ENCODE measurements at places on chromosomes 4 and X.

DNA sequence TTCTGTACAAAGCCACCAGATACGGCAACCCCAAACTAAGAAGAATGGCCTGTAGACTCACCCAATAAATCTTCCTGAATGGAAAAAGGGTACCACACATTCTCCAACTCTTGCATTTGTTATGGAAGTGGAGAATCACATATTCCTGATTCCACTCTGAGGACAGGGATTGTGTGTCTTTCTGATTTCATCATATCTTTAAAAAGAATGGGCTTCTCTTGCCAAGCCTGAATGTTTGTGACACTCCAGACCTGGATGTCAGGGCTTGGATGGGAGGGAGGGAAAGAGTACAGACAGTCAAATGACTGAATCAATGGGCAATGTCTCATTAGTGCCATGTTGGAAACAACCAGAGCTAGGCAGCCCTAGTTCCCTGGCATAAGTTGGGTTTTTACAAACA is 77.4 kb downstream of the PLAC1 start:
- no peak for DNase-seq

DNA sequence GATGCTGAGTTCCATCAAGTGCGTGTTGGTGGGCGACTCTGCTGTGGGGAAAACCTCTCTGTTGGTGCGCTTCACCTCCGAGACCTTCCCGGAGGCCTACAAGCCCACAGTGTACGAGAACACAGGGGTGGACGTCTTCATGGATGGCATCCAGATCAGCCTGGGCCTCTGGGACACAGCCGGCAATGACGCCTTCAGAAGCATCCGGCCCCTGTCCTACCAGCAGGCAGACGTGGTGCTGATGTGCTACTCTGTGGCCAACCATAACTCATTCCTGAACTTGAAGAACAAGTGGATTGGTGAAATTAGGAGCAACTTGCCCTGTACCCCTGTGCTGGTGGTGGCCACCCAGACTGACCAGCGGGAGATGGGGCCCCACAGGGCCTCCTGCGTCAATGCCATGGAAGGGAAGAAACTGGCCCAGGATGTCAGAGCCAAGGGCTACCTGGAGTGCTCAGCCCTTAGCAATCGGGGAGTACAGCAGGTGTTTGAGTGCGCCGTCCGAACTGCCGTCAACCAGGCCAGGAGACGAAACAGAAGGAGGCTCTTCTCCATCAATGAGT is 46.6 kb downstream of the RHOH start:
- DNase-seq: no peak

GRCh38 chr4:134202166-134202956 is 772 bp upstream of the PABPC4L start:
- DNase-seq: no peak

- DNase-seq: no peak
Measured at GRCh38 chr4:98679738-98680137, 21.3 kb upstream of the TSPAN5 start.

DNA sequence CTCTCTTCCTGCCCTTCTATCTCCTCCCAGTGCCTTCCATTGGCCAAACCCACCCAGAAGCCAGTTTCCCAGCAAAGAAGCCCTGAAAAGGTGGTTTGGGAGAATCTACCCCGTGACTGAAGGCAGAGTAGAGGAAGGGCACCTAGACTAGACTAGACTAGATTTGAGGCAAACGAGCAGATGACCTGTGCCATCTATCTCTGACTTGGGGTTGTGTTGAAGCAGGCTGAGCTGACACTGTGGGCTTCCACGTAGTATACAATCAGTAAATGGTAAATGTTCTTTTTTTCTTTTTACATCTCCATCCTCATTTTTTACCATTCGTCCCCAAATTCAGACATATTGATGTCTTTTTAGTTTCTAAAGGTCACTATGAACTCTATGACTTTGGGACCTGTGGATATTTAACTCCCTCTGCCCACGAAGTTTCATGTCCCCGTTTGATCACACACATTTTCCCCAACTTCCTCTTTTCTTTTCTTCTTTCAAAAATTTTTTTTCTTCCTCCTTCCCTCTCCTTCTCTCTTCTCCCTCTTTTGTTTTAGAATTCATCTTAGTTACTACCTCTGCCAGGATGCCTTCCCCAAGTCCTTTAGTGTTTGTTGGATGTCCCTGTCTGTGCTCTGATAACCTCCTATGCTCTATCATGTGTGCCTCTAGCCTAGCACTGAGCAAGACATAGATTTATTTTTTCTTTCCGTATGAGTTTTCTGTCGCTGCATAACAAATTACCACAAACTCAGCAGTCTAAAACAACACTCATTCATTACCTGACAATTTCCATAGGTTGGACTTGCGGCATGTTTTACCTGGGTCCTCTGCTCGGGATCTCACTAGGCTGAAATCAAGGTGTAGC is 6.2 kb upstream of the AFF1 start:
- no peak for DNase-seq

DNA sequence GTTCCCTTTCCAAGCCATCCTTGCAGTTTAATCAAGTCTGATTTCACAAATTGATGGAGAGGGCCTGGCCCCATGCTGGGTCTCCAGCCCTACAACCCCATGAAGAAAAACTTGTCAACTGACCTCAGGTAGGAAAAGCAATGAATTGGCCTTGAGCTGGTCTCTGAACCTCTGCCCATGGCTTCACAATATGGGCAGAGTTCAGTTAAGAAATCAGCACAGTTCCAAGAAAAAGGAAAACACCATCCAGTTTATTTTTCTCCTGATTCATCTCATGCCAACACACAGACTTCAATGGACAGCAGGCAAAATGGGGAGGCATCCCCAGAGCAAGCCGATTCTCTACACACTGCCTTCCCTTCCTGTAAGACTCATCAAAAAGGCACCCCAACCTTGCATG is 3.3 kb downstream of the RIPPLY1 start:
- no peak for DNase-seq

DNA sequence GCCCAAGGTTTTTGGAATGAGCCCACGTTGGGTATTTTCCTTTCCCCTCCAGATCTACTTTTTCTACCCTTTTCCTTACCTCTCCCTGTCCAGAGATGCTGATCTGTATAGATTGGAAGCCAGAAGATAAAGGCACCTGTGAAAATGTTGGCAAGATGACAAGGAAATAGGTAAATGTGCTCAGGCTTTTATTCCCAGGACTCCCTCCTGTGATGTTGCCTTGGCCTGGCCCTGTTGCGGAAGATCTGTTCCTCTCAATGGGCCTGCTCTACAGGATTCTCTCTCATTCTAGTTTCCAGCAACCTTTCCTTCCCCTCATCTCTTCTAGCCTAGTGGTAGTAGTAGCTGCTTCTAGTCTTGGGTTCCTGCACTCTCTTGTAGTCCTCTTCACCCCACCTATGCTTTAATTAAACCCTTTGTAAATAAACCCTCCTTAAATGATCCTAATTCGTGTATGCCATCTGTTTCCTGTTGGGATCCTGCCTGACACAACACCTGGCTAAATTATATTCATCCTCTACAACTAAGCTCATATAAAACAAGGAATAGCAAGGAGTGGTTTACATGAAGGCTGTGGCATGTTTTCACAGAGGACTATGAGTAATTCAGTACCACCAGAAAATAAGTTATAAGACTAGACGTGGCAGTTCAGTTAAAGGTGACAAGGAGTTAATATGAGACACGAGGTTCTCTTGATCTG is 95.7 kb upstream of the MAOA start:
- no peak for DNase-seq

DNA sequence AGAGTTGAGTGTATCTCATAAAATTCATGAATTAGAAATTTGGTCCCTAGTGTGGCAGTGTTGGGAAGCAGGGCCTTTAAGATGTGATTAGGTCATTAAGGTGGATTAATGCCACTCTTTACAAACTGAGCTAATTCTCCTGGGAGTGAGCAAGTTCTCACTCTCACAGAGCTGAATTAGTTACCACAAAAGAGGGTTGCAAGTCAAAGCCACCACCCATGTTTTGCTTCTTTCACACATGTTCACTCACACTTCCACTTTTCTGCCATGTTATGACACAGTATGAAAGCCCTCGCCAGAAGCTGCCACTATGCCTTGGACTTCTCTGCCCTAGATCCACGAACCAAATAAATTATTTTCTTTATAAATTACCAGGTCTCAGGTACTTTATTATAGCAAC is 332.1 kb downstream of the ARAP2 start:
- no peak for DNase-seq

DNA sequence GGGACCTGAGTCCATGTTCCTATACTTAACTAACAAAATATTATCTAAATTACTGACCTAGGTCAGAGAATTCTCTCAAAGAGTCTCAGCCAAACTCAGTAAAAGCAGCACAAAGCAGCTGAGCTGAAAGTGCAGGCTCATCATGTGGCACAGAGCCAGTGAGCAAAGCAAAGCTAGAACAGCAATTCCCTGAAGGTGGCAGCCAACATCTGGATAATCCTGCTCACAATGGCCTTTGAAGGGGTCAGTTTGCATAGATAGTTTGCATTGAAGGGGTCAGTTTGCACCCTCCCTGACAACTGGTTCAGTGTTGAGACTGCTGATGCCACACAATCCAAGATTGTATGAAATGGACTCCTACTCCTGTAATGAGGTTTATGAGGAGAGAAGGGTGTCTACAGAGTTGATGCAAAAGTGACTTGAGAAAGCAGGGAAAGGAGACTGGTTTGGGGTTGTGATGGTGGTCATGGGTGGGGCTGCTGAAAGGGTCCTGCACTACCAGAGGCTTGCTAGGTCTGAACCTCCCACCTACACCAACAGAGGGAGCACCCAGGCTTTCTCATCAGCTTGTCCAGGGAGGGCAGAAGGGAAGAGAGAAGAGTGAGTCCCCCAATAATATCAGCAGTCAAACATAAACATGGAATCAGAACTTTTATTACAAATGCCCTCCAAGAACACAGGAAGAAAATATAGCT is 39.7 kb downstream of the TRIM61 start:
- DNase-seq: no peak

GRCh38 chr4:75849461-75849860 is 52.8 kb downstream of the PPEF2 start:
- DNase-seq: no peak

- no peak for DNase-seq
Measured at GRCh38 chr4:149029056-149029651, 586.9 kb upstream of the NR3C2 start.

- DNase-seq: no peak
Measured at GRCh38 chr4:38452009-38452408, 212.0 kb upstream of the KLF3 start.

DNA sequence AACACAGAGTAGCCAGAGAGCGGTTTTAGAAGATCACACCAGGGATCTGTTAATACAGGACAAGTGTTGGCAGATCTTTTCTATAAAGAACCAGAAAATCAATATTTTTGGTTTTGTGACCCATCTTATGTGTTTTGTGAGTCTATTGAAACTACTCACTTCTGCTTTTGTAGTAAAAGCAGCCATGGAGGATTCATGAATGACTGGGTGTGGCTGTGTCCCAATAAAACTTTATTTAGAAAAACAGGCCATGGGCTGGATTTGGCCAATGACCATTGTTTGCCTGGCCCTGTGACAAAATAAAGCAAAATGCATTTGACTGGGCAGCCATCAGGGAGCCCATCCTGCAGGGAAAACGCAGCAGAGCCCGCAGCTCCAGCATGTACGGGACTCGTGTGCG is 99.9 kb upstream of the ADRA2C start:
- no peak for DNase-seq

- DNase-seq: no peak
Measured at GRCh38 chrX:23012162-23012561, 12.4 kb downstream of the DDX53 start.

- no peak for DNase-seq
Measured at GRCh38 chrX:51182545-51182944, 150.1 kb upstream of the NUDT10 start.

GRCh38 chrX:129653971-129654651 is 645 bp downstream of the APLN start:
- DNase-seq: no peak

DNA sequence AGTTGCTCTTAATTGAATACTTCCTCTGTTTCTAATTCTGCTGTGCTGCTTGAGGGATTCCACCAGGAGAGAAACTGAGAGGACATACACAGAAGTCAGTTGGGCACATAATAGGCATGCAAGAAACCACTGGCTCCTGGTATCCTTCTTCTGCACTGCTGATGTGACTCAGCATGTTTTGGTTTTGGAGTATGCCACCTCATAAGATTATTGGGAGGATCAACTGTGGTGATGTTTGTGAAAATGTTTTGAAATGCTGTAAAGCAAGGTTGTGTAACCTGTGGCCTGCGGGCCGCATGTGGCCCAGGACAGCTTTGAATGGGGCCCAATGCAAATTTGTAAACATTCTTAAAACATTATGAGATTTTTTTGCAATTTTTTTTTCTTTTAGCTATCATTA is 119.6 kb downstream of the GATB start:
- no peak for DNase-seq

DNA sequence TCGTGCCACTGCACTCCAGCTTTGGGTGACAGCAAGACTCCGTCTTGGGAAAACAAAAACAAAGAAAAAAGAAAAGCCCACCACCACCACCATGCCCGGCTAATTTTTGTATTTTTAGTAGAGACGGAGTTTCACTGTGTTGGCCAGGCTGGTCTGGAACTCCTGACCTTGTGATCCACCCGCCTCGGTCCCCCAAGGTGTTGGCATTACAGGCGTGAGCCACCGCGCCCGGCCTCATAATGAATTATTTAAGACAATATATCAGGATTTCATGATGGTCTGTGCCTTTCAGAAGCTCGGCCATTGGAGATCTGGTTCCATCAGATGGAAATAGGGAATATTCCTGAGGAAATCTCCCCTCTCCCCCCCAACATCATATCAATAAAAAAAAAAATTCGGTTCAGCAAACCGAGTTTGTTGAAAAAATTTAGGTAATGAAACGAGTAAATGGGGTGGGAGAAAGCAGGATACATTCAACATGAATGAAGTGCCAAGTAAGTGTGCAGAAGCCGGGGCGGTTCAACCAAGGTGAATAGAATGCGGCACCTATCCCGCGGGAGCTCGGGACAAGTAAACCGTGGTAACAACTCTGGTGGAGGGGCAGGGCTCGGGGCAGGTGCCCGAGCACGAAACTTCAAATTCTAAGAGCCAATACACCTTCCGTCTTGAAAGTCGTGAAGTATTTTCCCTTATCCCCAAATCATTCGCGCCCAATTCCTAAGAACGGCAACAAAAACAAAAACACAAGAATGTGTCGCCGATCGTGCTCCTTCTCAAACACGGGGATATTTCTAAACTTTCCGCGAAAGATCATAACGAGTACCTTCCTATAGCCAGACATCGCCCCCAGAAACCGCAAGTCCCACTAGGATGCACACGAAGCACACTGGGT is 773 bp upstream of the TXLNG start:
- DNase-seq: no peak

DNA sequence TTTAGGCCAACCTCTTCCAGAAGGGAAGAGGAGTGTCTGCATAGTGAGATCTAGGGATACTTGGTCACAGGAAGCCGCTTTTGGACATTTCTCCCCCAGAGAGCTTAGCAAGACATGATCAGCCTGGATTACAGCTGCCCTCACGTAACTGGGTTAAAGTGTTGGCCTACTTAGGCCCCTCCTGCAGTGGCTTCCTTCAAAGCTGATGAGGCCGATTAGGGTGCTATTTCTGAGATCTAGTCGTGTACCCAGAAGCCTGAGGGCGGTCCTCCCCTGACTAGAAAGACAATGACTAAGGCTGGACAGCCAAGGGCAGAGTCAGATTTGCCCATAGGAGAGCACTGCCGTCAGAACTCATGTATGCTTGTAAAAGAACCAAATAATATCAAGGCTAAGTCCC is 135.0 kb downstream of the AMMECR1 start:
- DNase-seq: no peak

All from CD4-positive, alpha-beta T cell treated with Interleukin-15 for 4 hours (primary cell).